ENCODE measurements at places on chromosomes 1 and 21.

GRCh38 chr1:203539831-203540546 is 46.0 kb downstream of the OPTC start:
- no peak for DNase-seq

DNA sequence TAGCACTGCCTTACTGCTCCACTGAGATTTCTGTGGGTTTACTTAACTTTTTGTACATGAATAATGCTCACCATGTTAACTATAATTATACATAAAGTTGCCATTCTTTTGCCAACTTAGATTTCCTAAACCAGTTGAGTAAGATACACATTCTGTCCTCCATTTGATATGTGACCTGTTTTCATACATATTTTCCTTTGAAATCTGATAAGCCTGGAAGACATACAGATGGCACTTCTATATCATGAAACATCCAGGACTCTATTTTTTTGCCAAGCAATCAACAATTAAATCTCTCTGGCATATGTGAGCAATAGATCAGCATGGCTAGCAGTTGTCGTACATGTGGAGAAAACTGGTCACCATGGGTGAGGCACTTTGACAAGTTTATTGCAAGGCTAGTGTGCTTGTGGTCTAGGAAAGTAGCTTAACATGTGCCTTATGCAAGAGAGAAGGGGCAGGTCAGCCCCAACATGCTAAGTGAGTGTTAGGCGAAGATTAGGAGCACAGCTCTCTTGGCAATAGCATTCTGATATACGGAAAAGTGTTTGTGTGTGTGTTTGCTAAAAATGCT is 14.2 kb downstream of the PRRX1 start:
- no peak for DNase-seq

- peak; percentile 48 for DNase-seq
Measured at GRCh38 chr1:155125946-155126555, 1.6 kb upstream of the EFNA1 start.

DNA sequence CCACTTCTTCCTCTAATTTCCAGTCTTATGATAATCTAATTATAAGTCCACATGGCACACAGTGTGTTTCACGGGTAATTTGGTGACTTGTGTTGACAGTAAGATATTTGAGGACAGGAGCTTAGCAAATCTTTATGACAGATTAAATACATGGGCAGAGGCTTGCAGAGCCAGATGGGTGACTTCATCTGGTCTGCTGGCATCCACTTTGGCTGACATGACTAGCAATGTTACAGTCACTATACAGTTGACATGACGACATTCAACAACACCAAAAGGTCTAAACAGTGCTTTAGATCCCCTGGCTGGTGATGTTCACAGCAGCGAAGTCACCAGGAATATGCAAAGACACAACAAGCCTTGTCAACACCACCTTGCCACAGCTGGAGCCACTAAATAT is 147.2 kb downstream of the ETS2 start:
- DNase-seq, result peak; percentile 16

GRCh38 chr1:219797009-219797408 is 131.3 kb downstream of the SLC30A10 start:
- no peak for DNase-seq

GRCh38 chr21:42387164-42387563 is 8.7 kb downstream of the TMPRSS3 start:
- DNase-seq, result no peak

GRCh38 chr1:211482306-211482705 is 9.7 kb downstream of the RD3 start:
- DNase-seq, result no peak

DNA sequence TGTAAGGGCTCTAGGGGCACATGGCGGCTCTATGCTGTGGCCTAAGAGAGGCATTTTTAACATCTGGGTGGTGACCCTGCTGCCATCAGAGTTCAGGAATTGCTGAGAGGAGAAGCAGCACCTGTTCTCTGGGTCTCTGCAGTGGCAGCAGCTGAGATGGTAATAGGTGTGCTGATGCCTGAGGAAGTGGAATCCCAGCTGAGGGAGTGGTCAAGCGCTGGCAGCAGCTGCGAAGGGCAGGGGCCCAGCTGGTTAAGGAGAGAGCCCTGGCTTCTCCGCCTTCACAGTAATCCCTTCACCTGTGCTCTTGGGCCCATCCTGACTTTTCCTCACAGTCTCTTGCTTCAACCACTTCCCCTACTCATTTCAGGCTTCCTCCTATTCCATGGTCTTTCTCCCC is 39.8 kb downstream of the GJA5 start:
- DNase-seq, result no peak

DNA sequence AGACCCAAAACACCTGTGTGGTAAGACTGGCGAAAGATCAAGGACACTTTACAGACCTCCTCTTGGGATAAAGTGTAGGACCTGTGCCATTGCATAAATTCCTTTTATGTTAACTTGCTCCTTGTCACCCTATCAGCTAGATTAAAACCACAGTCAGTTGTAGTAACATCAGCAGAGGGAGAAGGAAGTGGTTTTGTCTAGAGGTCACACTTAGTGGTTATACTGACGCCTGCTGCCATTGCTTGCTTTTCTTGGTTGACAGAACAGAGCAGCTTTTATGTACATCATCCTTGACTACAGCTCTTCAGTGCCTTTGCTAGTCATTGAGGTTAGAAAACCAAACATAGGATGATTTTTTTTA is 101.4 kb downstream of the PBX1 start:
- DNase-seq, result no peak

DNA sequence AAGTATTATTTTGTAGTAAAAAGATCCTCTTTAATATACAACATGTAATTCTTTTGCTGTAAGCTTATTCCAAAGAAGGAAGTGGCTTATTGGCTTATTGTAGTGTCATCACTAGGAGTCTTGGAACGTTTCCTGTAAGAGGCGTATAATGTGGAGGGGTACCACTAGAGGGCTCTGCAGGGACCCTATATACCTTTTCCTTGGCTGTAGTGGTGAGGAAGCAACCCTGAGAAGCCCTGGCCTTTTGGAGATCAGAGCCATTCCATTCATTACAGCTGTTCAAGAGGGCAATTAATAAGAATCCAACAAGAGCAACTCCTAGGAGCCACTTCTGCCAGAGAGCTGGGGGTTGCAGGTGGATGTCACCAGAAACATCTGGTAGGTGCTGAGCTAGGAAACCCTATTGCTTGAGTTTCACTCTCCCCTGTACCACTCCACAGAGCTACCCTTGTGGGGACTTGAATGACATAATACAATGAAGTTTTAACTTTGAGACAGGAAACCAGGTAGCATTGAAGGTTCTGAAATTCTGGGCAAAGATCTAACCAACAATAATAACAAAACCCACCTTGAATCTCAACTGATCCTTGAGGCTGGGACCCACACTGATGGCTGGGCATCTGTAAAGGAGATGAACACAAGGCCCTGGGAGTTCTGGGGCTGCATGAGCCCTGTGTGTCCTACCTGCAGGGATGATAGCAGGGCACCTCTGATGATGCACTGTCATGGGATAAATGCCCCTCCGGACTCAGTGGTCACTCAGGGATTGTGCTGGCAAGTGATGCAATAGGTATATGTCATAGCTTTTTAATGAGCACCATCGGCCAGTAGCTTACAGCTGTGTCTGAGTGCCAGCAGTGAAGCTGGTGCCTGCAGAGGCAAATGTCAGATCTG is 160.2 kb upstream of the COA6 start:
- DNase-seq, result peak; percentile 69

DNA sequence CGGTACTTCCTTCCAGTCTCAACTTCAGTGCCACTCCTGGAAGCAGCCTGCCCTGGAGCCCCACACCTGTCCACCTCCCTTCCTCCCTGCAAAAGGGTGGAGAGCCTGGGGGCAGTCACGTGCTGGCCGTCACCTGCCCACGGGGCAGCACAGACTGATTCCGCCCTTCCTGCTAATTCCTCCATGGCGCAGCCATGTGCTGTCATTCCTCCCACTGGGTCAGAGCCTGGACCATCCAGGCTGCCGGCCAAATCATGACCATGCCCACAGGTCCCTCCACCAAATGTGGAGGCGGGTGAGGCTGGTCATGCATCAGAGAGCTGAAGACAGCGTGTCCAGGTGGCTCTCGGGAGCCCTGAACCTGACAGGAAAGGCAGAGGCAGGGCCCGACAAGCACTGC is 24.4 kb upstream of the GPR153 start:
- DNase-seq, result no peak

- DNase-seq, result no peak
Measured at GRCh38 chr1:165891111-165891860, 63.9 kb downstream of the UCK2 start.

- DNase-seq, result peak; percentile 33
Measured at GRCh38 chr1:83547901-83548300, 451.0 kb downstream of the TTLL7 start.

- no peak for DNase-seq
Measured at GRCh38 chr1:2639607-2640521, 7.0 kb upstream of the MMEL1 start.

- DNase-seq, result no peak
Measured at GRCh38 chr1:242189591-242189990, 190.7 kb upstream of the MAP1LC3C start.

DNA sequence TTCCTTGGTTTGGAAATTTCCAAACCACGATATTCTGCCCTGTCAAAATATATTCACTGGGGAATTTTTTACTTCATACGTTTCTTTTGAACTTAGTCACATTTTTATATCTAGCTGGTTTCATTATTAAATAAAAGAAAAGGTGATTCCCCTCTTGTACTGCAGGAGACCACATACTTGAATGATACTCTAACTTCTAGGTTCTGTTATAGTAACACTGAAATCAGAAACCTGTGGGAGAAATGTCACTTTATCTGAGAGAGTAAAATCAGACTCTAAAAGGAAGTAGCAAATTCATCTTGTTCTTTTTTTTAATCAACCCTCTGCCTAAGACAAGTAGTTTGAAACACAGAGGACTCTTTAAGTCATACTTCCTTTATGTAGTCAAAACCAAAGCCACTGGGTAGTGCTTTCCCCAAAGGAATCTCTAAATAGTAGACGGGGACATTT is 34.4 kb downstream of the MRPL39 start:
- DNase-seq, result no peak

- DNase-seq, result no peak
Measured at GRCh38 chr1:93205892-93206566, 25.5 kb downstream of the CCDC18 start.

GRCh38 chr1:22975694-22976093 is 3.0 kb upstream of the LACTBL1 start:
- DNase-seq, result peak; percentile 13

DNA sequence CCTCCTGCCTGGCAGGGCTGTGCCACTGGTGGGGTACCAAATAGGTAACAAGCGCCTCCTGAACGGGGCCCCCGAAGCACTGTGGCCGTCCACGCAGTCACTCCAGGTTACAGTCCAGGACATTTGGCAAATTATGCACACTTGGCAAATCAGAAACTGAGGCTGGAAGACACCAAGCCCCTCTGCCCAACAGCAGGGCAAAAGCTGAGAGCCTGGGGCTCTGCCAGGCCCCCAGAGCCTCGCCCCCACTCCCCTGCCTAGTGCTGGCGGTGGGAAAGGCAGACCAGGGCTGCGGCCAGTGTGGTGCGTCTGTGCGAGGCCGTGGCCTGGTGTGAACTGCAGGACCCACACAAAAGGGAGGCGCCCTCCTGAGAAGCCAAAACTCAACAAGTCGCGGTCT is 9.4 kb downstream of the PANK4 start:
- no peak for DNase-seq

DNA sequence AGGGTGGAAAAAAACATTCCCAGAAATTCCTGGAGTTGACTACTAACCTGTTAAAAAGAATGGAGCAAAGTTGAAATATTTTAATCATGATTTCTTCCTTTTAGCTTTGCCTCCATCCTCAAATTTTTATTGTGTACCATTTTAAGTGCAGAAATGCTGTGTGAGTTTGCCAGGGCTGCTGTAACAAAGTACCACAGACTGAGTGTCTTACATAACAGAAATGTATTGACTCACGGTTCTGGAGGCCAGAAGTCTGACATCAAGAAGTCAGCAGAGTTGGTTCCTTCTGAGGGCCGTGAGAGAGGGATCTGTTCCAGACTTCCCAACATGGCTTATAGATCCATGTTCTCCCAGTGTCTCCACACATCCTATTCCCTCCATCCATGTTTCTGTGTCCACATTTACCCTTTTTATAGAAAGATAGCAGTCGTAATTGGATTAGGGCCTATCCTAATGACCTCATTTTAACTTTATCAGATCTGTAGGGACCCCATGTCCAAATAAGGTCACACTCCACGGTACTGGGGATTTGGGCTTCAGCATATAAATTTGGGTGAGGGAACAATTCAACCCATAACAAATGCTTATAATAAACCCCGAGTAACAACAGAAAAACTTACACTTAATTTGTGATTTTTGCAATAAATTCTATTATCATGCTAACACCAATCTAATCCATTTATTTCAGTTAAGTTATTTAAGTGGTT is 12.7 kb downstream of the SNX7 start:
- DNase-seq, result peak; percentile 21

DNA sequence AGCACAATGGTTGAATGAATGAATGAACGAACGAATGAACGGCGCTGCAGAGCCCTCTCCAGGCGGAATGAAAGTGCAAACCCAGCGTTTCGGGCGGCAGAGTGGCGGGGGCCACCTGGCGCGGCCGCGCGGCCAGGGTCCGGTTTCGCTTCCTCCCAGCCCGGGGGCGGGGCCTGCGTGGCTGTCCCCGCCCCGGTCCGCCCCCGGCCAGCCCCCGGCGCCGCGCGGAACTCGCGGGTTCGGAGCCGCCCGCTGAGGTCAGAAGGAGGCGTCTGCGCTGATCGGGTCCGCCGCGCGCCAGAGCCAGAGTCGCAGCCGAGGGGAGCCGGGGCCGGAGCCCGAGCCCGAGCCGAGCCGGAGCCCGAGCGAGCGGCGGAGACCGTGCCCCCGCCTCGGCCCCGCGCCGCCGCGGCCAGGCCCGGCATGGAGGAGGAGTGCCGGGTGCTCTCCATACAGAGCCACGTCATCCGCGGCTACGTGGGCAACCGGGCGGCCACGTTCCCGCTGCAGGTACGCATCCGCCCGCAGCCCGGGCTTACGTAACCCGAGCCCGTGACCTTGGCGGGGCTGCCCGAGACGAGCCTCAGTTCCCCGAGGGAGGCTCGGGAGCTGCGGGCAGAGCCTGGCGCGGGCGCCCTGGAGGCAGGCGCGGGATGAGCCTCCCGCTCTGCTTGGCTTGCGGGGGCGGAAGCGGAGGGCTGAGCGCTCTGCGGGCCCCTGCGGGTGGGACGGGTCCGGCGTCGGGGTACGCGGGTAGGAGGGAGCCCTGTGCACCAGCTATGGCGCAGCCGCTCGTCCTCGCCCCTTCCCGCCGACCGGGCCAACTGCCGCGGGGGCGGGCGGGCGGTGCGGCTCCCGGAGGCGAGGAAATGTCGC is at the start of gene PDXK:
Gene PDXK (plus strand): TSS at position 258 of the 876 bp plus-strand sequence. CDS start 166 bp downstream, at position 424.
- DNase-seq, result peak; percentile 89

DNA sequence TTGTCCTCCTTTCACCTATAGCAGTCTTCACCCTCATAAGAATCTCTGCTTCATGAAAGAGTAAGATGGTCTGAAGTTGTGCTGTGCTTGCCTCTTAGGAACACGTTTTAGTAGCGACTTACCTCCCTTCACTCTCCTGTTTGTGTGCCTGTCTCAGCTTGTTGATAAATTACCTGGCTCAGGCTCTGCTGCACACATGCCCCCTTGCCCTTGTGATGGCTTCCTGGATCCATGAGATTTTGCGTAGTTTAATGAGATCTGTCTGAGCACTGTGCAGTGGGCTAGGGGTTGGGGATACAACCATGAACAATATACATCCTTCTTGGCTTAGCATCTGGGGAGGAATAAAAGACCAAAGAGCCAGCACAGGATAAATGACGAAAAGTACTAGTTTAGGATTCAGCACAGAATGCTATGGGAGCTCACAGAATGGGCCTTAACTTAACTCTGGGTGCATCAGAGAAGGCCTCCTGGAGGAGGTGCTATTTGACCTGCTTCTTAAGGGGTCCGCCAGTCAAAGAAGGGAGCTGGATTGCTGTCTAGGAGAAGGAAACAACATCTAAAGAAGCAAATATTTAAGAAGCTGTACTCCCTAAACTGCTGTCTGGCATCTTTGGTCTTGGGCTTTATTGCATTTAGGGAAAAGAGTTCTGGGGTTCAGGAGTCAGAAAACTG is 175.7 kb upstream of the PLXNA2 start:
- DNase-seq, result no peak
